ENCODE measurements at places on chromosomes 11 and 22.

GRCh38 chr22:45932071-45932470 is 44.9 kb downstream of the WNT7B start:
- DNase-seq: no peak

- no peak for DNase-seq
These were observed 16.5 kb downstream of the NAP1L4 start for GRCh38 chr11:2975594-2975993.

DNA sequence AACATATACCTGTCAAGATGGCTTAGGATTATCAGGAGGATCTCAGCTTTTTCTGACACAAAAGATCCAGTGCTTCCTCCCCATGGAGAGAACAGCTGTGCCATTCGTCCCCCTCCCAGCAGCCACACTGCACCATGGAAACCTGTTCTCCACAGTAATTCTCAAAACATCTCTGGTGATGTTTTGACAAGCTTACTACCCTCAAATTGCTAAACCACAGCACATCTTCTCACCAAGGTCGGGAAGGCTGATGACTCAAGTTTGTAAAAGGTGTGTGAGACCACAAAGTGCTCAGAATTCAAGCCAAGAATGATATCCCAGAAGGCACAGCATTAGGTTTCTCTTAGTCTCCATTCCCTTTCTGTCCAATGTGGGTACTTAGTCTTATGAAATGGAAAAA is 3.9 kb upstream of the RAB38 start:
- DNase-seq: no peak

DNA sequence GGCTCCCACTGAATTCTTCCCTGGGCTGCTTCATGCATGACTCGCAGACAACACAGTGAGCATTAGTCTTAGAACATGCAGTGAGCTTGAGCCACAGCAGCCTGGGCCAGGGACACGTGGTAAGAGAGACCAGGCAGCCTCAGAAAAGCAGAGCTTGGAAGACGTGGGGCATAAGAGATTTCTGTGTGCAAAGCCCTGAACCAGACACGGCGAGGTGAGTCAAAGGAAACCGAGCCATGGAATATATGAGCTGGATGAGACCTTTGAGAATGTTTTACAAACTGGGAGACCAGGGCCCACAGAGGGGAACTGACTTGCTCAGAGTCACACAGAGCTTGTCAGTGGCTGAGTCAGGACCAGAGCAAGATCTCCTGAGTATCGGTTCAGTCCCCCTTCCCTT is 8.5 kb upstream of the FXYD6 start:
- no peak for DNase-seq

GRCh38 chr11:32817181-32817851 is 12.4 kb upstream of the PRRG4 start:
- no peak for DNase-seq

DNA sequence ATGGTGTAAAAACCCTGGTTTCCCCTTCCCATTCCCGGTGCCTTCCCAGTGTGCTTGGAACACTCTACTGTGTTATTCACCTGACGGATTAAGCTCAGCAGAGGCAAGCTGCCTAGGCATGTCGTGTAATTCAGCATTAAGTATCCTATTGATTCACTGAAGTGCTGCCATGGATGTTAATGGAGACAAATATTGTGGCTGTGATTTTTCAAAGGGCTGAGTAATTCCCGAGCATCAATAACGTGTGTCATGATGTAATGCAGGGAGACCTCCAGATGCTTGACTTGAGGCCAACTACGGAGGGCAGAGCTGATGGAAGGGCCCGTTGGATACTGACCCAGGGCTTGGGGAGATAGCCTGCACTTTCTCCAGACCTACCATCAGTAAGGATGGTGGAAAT is 269.0 kb downstream of the ST3GAL4 start:
- DNase-seq: no peak

DNA sequence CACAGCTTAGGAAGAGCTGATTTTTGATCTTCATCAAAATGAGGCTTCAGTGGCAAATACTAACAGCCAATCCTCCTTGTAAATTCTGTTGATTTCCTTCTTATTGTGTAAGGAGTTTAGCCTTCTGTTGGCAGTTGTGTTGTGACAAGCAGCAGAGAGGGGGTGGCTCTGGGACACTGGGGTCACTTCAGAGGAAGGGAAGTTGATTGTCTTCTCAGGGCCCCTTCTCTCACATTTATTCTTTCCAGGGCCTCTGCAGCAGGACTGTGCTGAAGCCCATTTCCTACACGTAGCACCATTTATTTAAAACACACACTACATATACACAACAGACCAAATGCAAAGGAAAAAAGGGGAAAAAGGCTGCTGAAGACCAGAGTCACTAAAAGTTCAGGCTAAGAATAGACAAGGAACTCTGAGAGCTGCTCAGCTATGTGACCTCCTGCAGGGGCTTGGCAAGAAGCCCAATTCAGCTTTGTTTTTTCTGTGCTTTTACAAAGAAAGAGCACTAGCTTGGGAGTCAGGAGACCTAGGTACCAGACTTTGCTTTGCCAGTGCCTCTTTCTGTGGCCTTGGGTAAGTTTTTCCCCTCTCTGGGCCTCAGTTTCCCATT is 28.3 kb upstream of the UPB1 start:
- no peak for DNase-seq

- no peak for DNase-seq
These were observed 212.0 kb upstream of the CHORDC1 start for GRCh38 chr11:90434858-90435257.

DNA sequence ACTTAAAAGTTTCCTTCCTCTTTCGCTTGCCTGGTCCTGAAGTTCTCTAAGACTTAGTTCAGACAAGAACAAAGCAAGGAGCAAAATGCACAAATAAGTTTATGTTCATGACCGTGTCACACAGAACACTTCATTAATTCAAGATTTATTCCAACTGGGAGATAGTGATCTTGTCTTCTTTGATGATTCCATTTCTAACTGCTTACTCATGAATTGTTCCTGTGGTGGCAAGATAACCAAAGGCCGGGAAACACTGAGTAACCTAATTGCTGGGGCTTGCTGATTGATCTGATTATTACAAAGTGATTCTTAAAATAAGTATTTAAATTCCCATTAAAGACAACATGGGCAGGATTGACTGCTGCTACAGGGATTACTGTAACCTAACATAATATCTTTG is 1462.9 kb upstream of the RAG2 start:
- no peak for DNase-seq

- DNase-seq: no peak
These were observed 61.9 kb downstream of the MTNR1B start for GRCh38 chr11:93031386-93031785.

DNA sequence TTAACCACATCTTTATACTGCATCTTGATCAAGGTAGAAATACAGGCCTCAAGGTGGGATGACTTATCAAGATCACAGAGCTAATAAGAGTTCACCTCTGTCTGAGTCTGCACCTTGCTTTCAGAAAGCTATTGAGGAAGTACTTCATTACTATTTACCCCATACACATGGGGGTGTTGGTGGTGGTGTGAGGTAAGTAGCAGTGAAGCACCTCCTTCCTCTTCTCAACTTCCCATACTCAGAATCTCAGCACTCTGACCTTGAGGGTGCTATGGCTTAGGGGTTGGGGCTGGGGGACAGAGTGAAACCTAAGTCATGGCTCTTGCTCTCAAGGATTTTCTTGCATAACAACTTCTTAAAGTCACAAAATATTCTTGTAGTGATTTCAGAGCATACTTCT is 56.9 kb downstream of the ME3 start:
- DNase-seq: no peak

- DNase-seq: no peak
These were observed at the start of gene TYMP for GRCh38 chr22:50529897-50530579. TYMP (minus strand) TSS chr22:50530012; CDS start chr22:50529709, 303 bp downstream.

DNA sequence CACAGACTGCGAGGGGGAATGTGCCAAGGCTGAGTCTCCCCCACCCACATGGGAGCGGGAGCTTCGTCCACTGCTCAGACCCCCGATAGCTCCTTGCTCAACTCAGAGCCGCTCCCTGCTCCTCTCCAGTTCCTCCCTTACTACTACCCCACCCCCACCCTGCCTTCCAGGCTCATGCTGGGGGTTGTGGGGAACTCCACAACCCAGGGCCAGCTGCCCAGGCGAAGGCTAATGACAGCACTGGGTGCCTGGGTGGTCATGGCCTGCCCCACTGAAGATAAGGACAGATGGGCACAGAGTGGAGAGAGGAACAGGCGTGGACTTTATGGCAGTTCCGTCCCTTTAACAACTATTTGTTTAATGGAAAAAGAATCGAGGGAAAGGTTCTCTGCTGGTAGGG is 73.7 kb downstream of the PDE2A start:
- DNase-seq: no peak

DNA sequence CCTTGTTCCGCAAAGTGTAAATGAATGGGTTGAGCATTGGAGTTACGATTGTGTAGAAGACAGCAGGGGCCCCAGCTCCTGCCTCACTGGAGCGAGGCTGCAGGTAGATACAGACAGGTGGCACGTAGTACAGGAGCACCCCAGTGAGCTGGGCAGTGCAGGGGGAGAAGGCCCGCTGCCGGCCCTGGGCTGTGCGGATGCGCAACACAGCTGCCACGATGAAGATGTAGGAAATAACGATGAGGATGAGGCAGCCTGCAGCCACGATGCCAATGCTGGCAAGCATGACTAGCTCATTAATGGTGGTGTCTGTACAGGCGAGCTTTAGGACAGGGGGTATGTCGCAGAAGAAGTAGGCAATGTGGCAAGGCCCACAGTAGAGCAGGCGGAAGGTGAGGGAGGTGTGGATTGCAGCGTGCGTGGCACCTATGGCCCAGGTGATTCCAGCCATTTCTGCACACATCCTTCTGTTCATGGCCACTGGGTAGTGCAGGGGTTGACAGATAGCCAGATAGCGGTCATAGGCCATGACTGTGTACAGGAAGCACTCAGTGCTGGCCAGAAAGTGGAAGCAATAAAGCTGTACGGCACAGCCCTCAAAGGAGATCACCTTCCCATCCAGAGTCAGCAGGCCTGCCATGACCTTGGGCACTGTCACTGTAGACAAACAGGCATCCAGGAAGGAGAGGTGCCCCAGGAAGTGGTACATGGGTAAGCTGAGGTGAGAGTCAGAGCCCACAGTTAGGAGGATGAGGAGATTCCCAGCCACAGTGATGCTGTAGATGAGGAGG is 616 bp downstream of the OR10S1 start:
- DNase-seq: no peak

DNA sequence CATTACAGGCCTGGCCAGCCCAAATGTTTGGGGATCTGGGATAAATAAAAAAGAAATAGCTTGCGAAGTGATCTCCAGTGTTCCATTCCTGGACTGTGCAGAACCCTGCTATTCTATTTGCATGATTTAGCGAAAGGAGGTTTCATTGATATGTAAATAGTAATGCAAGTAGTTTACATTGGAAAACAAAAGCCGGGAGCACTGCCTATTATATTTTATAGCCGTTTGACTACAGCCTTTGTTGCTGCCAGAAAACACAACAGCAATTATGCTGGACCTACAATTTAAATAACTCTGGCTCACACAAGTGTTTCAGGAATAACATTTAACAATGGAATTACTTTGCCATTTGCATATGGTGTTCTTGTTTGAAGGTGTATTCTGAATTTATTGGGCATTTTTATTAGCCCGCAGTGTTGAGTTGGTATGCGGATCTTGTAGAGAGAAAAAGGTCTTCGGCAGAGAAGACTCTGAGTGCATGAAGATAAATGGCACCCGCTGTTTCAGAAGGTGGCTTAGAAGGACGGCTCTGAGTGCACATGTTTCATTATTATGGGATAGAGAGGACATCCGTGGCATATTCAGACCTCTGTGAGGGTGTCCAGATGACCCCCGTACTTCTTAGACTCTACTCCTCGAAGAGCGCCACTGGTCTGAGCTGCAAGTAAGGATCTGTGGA is 315.0 kb downstream of the BRD1 start:
- no peak for DNase-seq

GRCh38 chr11:19679952-19680828 is 32.4 kb upstream of the NAV2 start:
- DNase-seq: no peak

- DNase-seq: no peak
These were observed 189.6 kb downstream of the ST3GAL4 start for GRCh38 chr11:126545057-126545555.

DNA sequence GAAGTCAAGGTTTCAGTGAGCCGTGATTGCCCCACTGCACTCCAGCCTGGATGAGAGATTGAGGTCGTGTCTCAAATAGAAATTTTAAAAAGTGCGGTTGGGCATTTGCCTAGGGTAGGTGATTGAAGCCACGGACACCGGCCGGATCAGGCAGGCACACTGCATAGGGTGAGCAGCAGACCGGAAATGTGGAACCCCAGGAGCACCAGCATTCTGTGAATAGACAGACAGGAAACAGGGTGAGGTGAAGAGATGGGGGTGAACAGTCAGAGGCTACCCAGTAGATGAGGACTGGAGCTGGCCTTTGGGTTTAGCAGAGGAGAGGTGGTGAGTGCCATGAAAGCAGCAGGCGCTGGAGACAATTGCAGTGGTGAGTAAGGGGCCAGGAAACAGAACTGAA is 43.5 kb downstream of the PPFIA1 start:
- DNase-seq: no peak

DNA sequence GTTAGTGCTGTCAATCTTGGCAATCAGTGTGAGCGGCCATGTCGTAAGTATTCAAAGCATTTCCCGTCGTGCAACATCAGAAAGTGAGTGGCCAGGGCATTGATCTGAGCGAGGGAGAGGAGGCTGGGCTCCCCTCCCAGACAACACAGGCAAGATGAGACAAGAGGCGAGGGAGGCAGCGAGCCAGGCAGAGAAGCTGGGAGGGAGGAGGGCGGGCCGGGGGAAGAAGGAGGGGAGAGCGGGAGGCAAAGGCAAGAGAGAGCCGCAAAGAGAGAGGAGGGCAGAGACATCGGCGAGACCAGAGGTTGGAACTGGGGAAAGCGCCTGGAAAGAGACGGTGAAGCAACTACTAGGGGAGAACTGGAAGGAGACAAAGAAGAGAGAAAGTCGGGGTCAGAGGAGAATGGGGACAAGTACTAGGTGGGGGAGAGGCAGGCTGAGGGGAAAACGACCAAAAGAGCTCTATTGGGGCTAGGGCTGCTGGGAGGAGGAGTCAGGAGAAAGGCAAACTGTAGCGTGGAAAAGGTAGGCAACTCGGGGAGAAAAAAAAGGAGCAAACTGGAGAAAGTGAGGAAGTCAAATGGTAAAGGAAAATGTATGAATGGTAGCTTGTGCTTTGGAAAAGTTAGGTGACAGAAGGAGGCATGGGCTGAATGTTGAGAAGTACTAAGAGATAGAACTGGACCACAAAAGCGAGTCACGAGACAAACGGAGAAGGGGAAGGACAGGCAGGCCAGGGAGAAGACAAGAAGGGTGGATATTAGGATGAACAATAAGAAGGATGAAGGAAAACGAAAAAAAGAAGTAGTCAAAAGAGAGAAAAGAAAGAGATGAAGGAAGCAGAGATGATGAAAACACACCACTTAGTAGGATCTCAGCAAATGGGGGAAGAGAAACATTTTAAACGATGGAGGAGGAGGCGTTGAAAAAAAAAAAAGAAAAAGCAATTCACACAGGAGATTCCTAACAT is 130.5 kb upstream of the C11orf58 start:
- DNase-seq: no peak

DNA sequence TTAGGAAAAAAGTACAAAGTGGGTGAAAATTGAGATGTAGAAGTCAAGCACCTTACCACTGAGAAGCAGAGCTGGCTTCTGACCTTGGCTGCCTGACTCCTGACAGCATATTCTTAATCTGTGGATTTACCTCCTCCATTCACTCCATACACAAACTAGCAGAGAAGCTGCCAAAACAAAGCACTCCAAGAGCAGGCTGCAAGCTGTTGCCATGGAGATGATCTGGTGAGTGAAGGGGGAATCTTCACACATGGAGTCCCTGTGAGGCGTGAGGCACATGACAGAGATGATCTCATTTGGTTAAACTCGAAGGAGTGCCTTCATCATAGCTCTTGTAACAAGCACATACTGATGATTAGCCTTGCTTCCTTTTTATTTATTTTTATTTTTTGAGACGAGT is 16.1 kb downstream of the COMMD9 start:
- no peak for DNase-seq
